NCI-H2171 (cell line): ENCODE measurements at places on chromosomes 3 and 15.

DNA sequence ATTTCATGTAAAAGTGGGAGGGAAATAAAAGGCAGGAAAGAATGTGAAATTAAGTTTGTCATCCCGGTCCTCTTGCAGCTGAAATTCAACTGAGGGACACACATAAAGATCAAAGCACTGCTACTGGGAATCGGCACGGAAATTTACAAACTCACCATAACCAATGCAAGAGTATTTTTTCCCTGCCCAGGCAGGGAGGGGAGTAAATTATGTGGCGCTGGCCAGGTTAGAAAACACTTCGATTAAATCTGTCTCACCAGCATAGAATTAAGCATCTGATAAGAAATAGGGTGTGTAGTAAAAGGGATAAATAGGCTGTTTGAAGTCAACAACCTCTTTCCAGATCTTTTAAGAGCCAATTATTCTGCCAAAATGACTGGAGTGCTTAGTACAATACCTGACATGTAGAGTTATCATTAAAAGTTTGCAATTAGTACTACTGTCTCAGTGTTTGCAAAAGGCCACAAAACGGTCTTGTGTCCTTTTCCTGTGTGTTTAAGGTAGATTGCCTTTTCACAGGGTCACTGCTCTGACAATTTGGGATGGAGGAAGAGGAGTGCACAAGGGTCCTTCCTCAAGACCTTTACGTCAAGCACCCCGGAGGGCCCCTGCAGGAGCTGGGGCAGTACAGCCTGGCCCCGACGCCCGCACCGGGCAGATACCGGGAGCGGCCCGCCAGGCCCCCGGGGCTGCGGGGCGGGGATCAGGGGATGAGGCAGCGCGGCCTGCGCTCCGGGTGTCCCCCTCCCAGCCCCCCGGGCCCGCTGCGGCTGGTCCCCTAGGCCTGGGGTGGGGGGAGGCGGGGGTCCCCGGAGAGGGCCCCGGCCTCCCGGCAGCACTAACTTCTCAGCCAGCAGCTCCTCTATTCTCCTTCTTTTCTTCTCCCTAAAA, 651 bp downstream of the UBA3 start:
- DNase-seq: no peak

- no peak for DNase-seq
Measured at GRCh38 chr15:33322091-33322490, 11.3 kb downstream of the RYR3 start.

DNA sequence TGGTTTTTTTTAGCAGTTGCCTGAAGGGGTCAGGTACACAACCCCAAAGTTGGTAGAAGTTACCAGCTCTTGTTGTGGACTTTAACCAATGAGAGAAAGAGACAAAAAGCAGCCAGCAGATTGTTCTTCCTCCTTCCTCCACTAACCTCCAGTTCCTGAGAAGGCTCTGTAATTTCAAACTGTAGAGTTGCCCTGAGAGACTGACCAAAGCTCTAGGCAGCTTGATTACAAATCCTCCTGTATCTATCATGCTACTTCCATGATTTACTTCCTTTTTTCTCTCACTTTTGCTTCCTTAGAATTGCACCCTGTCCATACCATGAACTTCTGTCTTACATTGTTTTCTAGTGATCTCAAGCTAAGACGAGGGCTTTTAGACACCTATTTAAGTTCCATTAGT, 29.2 kb downstream of the NSUN3 start:
- DNase-seq: no peak

DNA sequence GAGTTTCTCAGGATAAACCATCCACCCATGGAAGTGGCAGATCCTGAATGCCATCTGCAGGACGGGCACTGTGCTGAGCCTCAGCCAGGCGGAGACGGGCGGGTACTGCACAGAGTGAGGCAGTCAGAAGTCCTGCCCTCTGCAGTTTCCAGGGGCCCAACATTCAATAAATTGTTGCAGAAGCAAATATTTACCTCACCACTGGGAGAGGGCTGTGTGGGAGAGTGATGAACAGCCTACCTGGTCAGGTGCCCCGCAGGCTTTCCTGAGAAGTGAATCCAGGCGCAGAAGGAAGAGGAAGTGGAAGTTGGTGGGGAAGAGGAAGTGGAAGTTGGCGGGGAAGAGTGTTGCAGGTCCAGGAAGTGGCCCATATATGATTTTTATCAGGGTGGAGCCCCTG, 100.8 kb downstream of the SLCO3A1 start:
- no peak for DNase-seq
